ENCODE measurements at places on chromosomes 13 and 19. TPM values are rescaled to one million over a fixed set of nuclear protein-coding genes. Genes with fewer than 3 reads are reported as not detected.
A peak's percentile ranks its signal among the peaks of the same experiment; 100 is the strongest.

Gene TRIM28
- total RNA-seq = 286 TPM

Gene FSTL3
- 39.1 TPM for total RNA-seq

Gene STOML3
- total RNA-seq = not detected

Gene KLK14
- 0.63 TPM for total RNA-seq

Gene PHLDB3
- total RNA-seq = 35.3 TPM

Gene SIAH3
- total RNA-seq = 0.06 TPM

Gene GIPC3
- total RNA-seq = 1.3 TPM

Gene MRPS31
- total RNA-seq = 18.1 TPM

DNA sequence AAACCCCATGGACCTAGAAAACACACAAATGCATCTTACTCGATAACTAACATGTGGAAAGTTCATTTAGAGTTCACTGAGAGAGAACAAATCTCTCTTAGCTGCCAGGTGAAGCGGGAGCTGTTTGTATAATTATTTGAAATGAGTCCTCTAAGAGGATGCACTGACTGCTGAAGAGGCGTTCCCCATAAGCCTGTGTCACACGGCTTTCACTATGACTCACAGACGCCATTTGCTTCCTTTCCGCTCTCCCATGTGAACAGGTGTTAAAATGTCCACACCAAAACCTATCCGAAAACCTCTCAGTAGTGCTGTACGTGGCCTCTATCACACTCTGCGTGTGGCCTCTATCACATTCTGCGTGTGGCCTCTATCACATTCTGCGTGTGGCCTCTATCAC, 101.8 kb downstream of the SOX1 start:
- DNase-seq = no peak

DNA sequence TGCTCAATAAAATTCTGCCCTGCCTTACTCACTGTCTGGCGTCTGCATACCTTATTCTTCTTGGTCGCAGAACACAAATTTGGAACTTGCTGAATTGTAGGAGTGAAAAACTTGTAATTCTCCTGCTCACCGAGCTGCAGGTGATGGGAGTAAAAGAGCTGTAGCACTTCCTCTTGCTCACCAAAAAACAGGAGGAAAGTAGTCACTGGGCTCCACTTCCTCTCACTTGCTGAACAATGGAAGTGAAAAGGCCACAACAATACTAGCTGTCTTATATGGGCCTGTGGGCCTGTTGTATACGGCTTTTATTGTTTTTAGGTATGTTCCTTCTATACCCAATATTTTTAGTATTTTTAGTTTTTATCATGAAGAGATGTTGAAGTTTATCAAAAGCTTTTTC, 978.7 kb downstream of the SLITRK5 start:
- no peak for DNase-seq

DNA sequence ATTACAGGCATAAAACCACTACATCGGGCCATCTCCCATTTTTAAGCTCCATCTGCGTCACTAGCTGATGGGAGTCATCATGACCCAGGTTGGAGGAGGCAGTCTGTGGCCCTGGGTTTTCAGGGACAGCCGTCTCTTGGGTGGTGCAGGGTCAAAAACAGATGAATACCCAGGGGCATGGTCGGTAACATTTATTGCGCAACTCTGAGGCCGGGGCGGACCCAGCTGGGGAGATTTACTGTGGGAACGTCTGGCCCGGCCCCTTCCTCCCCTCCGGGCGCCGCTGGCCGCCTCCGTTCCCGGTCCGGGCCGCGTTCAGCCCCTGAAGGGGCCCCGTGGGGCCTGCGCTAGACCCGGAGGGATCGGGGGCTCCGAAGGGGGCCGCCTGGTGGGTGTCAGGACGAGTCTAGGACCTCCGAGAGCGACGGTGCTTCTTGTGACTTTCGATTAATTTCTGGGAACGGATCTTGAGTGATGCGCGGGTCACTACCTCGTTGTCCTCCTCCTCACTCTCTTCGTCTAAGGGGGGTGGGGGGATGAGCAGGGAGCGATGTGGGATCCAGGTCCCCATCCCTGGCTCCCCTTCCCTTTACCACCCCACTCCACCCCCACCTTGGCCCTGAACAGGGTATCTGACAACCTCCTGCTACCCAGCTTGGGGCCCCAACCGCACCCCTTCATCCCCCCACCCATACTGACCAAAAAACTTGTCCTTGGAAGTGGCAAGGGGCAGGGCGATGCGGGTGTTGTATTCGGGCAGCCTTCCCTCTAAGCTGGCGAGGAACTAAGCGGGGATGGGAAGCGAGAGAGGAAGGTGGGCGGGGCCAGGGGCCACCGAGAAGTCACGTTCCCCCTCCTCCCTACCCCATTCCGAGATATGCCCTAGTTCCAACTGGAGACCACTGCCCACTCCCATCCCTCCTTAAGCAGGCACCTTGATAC, 1.6 kb upstream of the RGL3 start:
- DNase-seq = no peak

GRCh38 chr19:29547361-29547960, 21.7 kb downstream of the VSTM2B start:
- no peak for DNase-seq

DNA sequence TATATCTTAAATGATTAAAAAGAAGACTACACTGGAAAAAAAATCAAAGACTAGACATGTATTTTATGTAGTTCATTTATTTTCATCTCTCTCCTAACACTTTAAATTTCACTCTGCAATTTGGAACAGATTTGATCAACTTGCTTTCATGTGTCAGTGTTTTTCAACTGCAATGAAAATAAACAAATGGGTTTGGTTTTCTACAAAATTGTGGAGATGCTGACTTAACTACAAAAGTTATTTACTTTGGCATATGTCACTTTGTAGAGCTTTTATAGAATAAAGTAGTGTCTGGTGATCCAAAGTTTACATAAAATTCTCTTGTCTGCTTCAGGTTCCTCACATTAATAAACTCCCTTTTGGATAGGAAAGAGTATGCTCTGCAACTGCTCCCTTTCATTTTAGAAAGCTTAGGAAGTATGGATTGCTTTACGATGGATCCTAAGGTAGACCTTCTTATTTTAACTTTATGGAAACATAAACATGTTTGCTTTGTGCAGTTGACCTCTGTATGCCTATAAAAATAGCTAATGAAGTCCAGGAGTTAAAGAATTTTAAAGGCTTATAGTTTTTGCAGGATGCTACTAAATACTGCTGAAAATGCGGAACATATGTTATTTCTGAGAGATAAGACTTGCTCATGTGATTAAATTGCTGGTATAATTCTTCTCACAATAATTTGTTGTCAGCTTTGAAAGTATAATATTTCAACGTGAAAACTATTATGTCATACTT, 815.9 kb downstream of the PCDH9 start:
- no peak for DNase-seq

DNA sequence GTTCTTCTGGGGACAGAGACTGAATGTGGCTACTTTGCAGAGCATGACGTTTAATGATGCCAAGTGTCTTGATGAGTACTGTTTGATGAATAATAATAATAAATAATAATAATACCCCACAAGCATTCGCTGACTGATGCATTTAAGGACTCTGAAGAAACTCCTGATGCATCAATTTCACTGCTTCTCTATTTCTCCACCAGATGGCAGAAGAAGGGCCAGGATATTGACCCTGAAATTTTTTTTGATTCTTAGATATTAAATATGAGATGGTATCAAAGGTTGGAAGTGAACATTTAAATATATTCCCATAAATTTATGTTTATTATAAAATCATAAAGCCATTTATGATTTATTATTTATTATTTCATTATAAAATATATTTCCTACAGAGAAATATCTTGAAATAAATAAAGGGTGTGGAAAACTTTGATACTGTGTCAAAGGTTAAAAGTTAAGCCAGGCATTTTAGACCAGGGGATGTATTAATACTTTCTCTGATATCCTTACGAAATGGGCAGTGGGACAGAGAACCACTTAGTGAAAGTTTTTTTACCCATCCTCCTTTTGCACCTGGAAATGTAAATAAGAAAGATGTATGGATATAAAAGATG, 170.9 kb downstream of the LACC1 start:
- no peak for DNase-seq

- no peak for DNase-seq
These were observed 54.6 kb upstream of the URI1 start for GRCh38 chr19:29887442-29887855.

DNA sequence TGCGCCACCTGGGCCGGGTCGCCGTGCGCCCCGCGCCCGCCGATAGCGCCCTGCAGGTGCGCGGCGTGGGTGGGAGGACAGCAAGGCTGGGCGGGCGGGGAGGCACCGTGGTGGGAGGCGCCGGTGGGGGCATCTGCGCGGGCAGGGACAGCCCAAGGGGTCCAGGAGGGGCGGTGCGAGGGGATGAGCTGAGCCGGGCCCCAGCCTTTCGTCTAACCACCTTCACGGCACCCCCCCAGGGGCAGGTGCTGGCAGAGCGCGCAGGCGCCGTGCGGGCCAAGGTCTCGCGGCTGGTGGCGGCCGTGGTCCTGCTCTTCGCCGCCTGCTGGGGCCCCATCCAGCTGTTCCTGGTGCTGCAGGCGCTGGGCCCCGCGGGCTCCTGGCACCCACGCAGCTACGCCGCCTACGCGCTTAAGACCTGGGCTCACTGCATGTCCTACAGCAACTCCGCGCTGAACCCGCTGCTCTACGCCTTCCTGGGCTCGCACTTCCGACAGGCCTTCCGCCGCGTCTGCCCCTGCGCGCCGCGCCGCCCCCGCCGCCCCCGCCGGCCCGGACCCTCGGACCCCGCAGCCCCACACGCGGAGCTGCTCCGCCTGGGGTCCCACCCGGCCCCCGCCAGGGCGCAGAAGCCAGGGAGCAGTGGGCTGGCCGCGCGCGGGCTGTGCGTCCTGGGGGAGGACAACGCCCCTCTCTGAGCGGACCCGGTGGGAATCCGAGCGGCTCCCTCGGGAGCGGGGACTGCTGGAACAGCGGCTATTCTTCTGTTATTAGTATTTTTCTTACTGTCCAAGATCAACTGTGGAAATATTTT, 3.1 kb downstream of the KISS1R start:
- DNase-seq = no peak

DNA sequence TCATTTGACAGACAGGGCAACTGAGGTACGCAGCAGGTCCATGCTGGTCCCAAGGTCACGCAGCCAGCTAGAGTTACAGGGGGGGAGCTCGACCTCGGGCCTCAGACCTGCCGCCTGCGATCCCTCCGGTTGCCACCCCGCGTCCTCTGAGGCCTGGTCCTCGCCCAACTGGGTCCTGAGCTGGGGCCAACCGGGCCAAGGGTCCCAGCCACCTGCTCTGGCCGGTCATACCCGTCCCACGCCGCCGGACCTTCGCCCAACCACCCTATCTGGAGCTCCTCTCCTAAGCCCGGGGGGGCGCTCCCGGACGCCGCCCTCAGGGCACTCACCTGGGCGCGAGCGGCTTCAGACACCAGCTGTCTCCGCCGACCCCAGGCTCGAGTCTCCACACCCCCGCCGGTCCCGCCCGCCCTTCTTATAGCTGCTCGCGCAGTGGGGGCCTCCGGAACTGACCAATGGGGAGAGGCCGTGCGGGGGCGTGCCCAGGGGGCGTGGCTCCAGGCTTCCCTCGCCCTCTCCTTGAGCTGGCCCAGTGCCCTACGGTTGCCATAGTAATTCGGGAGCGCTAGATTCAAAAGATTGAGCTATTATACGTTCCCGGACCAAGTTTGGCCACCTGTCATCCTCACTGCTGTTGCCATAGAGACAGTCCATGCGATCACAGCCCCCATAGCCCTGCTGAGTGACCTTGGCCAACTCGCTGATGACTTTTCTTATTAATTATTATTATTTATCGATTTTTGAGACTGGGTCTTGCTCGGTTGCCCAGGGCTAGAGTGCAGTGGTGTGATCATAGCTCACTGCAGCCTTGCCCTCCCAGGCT, at the start of gene PLIN5:
Gene PLIN5 (minus strand): TSS at position 389 of the 823 bp plus-strand sequence. CDS start 1,150 bp downstream, outside the sequence.
- peak; percentile 64 for DNase-seq

- peak; percentile 55 for DNase-seq
These were observed 583 bp upstream of the LDLR start for GRCh38 chr19:11088506-11089253.

DNA sequence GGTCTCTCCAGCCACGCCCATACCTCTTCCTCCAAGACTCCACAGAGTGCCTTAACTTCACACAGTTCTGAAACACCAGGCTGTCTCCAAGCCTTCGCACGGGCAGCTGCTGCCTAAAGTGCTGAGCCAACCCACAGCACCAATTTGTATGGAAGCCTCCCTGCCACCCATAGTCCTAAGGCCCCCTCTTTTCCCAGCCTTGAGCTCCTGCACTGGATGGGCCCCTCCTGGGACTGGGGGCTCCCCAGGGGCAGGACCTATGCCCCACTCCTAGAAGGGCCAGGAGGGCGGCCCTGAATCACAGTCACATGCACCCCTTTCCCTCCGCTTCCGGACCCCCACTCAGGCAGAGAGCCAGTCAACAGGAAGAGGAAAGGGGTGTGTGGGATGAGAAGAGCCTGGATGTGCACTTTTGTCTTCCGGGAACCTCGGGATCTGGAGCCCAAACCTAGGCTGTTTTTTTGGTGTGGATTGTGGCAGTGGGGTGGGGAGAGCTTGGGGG, 5.1 kb upstream of the FCER2 start:
- no peak for DNase-seq

GRCh38 chr13:53159431-53159830, 130.8 kb downstream of the OLFM4 start:
- DNase-seq = no peak

DNA sequence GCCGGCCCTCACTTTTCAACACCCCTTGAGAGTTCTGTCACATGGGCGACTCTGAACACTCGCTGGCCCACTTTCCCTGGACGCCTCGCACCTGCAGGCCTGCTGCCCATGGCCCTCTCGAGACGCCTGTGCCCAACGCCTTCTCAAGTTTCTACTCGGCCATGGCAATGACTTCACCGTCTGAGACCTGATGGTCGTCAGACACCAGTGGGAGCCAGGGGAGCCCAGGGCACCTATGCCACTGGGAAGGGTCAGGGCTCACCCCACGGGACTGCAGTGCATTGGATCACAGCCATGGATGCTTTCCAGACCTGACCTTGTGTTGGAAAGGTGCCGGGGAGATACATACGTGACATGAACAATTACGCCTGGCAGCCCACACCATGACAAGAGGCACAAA, 60.1 kb downstream of the KLF2 start:
- no peak for DNase-seq
